ENCODE measurements at places on chromosomes 16 and 17.

DNA sequence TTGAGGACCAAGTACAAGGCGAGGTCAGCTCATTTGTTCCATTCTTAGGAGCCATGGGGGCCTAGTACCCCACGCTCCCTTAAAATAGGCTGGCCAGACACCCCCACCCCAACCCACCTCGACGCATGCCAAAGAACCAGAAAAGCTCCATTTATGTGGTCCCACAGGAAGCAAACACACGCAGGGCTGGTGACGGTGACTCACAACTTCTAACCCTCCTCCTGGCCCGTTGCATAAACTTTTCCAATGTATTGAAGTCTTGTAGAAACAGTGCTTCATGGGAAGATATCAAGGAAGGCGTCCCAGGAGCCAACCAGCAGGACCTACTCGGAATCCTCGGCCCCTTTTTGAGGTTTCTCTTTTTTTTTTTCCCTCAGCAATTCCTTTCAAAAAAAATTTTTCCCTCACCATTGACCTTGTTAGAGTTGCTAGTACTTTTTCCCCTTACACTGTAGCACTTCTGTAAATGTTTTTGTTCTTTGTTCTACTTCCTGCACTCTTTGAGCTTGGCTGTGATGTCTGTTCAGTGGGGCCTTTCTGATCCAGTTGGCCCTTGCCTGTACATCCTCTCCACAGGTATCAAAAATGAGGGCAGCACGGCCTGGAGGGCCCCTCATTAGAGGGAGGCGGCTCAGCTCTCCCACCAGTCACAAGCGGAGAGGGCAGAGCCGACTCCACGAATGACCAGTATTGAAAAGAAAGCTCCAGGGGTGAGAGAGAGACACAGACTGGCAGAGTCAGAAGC, 208.3 kb downstream of the RGS9 start:
- DNase-seq = no peak

DNA sequence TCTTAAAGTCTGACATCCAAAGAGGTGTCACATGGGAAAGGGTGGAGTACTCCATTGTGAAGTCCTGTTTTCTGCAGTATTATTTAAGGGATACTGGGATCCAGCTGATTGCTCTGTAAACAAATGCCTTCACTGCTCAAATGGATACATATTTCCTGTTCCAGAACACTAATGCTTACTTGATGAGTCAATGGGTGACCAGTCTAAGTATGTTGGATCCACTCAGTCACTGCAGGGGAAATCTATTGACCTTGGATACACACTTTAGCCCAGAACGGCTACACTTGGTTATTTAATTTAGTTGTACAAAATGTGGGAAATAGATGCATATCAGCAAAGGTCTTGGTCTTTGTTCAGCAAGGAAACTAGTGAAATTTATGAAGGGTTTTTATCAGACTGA, 261.4 kb downstream of the MAP2K4 start:
- DNase-seq = no peak

DNA sequence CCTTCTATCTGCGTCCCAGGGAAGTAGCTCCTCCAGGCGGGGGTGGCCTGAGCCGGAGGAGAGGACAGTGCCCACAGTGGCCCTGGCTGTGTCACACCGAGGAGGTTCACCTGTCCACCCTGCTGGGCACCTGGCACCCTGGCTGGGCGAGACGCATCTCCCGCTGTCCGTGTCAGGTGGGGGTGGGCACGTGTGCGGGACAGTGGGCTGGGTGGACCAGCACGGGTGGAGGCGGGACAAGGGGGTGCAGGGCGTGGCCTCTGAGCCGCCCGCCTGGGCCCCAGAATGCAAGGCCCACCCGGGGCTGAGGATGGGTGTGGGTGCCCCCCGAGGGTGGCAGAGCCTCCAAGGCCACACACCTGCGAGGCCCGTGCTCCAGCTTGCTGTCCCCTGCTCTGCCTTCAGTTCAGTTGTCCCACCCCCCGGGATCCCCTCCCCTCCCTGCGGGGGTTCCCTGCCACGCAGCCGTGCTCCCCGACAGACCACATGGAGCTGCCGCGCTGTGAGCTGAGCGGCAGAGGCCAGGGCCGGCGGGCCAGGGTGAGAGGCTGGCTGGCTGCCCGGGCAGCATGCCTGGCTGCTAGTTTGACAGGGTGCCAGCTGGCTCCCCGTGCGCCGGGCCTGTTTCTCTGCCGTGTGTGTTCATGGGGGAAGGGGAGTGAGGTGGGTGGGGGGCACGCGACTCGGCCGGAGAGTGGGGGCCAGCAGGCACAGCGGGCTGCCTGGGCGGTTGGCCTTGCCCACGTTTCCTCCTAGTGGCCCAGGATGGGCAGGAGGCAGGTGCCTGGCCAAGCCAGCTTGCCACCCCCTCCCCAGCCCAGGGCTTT, 33.9 kb downstream of the BAHCC1 start:
- DNase-seq = no peak

DNA sequence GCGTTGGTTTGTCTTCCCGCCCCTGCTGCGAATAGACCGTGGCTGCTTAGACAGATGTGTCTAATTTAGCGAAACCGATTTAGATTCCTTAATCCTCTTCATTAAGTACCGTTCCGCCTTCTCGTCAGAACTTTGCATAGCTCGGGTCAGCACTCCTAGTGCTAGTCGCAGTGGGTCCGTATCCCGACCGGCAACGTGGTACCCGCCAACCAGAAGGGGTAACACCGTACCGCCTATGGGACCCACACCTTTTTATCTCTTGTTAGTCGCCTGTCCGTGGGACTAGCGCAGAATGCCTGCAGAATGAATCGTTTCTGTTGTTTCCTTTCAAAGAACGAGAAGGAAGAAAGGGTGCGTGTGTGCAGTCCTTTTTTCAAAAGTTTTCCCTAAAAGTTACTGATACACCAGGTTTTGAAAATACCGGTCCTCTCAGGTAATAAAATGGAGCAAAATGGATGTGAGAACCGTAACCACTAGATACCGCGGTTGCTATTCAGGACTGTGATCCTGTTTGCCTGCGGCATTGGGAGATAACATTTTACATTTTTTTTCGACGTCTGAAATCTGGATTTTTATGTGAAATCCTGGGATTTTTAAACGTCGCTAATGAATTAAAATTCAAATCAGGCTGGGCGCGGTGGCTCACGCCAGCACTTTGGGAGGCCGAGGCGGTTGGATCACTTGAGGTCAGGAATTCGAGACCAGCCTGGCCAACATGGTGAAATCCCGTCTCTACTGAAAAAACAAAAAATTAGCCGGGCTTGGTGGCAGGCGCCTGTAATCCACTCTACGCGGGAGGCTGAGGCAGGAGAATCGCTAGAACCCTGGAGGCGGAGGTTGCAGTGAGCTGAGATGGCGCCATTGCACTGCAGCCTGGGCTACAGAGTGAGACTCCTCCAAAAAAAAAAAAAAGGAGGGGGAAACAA, 998 bp upstream of the SRSF1 start:
- DNase-seq = no peak

- no peak for DNase-seq
These were observed 4.8 kb downstream of the ATP1B2 start for GRCh38 chr17:7655541-7655840.

DNA sequence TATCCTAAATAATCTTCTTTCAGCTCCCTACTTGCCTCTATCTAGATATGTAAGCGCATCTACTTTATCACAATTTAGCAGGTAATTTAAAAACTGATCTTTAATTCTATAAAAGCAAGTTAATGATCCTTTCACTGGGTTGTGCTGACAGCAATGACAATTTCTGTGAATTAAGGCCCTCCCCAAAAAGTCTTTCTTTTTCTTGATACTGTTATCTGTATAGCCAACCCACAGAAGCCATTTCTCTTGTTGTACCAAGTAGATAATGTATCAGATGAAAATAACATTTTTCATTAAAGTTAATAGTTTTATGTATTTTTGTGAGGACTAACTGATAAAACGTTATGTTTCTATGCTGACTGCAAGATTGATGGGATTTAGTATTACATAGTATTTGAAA, 3.8 kb downstream of the ZPBP2 start:
- DNase-seq = no peak

GRCh38 chr17:74466828-74467184, 372 bp downstream of the CD300A start:
- DNase-seq = no peak

DNA sequence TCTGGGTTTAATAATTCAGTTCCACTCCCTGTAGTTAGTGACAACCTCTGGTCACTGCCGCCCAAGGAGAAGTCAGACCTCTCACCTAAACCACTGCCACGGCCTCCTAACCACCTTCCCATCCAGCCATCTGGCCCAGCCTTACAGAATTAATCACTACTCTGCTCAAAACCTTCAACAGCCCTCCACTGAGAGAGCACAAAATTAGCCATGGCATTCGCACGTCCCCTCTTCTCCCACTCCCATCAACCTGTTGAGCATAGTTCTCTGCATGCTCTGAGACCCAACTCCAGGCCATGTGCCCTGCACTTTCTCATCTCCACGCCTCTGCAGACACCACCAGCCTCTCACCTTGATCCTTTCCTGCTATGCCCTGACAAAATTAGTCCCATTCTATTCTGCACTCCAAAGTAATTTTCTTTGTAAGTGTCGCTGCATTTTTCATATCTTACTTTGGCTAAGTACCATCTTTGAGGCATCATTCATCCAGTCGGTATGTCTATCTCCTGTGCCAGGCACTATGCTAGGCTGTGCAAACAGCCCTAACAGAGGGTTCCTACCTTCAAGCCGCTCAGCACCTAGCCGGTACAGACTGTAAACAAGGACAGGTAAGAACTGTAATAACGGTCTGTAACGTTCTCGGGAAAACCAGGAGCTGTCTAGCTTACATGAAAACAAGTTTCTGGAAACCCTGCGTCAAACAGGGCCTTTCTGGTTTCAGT, 963 bp downstream of the COPRS start:
- DNase-seq = no peak

DNA sequence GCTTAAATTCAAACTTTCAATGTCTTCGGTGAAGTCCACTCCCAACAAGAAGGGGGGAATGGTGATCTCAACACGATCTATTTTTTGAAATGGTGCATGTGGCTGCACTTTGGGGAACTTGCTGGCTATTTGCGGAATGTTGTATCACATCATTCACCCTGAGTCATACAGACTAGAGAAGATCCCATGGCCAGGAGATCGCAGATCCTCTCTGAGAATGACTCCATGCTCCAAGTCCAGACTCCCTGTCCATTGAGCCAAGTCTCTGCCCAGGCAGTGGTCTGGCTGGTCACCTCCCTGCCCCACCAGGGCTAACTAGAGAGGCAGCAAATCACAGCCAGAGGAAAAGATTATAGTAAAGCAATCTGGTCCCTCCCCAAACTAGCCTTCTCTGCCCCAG, 120.6 kb downstream of the XYLT1 start:
- no peak for DNase-seq

DNA sequence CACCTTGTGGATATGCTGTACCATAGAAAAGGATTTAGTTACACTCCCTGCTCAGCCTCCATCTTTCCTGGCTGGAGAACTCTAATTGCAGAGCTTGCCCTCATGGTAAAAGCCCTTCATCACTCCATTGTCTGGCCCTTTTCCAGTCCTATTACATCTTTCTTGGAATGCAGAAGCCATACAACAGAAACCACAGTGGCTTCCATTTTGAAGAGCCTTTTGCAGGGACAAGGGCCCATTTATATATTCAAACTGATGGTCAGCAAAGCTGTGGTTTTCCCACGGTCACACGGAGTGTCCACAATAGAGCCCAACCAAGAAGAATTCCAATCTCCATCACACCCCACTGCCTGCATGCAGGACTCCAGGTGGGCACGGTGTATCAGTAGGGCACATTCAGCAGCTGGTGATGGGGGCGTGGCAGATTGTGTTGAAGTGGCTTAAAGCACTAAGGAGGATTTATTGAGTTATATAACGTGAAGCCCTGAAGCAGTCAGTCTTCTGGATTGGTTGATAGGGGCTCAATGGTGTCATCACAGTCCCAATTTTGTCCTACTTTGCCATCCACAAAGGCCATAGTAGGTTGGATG, 20.3 kb downstream of the COPRS start:
- DNase-seq = no peak
